NCI-H510A (cell line): ENCODE measurements at places on chromosomes 2 and 18.

- DNase-seq = no peak
Measured at GRCh38 chr2:95342556-95343320, 45.6 kb downstream of the KCNIP3 start.

GRCh38 chr2:217789003-217789735 lies 213.6 kb downstream of the TNS1 start:
- DNase-seq = peak; percentile 27

DNA sequence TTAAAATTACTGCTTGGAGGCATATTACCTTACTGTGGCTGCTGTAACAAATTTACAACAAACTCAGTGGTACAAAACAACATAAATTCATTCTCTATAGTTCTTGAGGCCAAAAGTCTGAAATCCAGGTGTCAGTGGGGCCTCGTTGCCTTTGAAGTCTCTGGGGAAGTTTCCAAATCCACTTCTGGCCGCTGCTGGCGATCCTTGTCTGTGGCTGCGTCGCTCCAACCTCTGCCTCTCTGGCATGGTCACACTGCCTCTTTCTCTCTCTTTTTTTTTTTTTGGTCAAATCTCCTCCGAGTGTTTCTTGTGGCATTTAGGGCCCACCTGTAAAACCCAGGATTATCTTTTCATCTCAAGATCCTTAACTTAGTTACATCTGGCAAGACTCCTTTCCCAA lies 182.8 kb downstream of the ST6GAL2 start:
- no peak for DNase-seq

GRCh38 chr2:145411493-145411892 lies 891.6 kb upstream of the ZEB2 start:
- DNase-seq = peak; percentile 13

GRCh38 chr2:235723371-235723770 lies 229.5 kb downstream of the AGAP1 start:
- no peak for DNase-seq

DNA sequence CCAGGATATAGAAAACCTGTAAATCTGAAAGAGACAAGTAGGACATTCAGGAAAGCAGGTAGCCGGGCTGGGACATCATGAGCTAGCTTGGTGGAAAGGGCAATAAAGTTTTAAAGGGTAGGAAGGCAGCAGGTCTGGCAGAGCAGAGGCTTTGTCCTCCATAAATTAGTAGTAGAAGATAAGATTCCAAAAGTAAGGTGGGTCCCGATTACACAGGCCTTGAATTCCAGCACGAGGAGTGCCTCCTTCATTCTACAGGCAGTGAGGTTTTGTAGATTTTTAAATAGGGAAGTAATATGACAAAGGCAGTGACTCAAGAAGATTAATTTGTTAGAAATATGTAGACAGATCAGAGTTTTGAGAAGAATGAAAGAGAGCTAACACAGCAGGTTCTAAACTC lies 160.7 kb downstream of the DTNB start:
- DNase-seq = no peak

DNA sequence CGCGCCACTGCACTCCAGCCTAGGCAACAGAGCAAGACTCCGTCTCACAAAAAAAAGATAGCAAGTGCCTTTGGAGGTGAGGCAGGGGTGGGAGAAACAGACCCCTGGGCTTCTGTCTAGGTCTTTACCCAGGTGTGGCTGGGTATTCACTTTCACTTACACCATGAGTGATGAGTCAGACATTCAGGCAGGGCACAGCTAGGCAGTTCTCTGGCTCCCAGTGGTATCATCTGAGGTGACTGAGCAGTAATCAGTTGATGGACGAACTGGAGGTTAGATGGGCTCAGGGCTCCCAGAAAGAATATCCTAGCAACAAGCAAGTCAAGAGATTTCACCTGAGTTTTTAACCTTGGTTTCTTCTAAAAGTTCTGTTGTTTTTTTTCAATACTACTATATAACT lies 107.0 kb upstream of the RAB6C start:
- DNase-seq = no peak
